Small intestine (tissue), 16 donors: ENCODE measurements at places on chromosomes 1 and 21. TPM values are rescaled to one million over a fixed set of nuclear protein-coding genes. Genes with fewer than 3 reads are reported as not detected.

UBL4B gene
- polyA plus RNA-seq = not detected

VANGL2 gene
- 20.6 TPM for polyA plus RNA-seq

CDC7 gene
- 9.4 TPM for polyA plus RNA-seq

CREG1 gene
- 67.5 TPM for polyA plus RNA-seq

FNBP1L gene
- polyA plus RNA-seq = 19.7 TPM

S100B gene
- polyA plus RNA-seq = 14.2 TPM

PLPPR4 gene
- polyA plus RNA-seq = not detected

AVPR1B gene
- polyA plus RNA-seq = 0.10 TPM

ARHGEF19 gene
- 14.0 TPM for polyA plus RNA-seq

PRMT2 gene
- polyA plus RNA-seq = 77.0 TPM

OR2T11 gene
- polyA plus RNA-seq = not detected

PPM1J gene
- 1.00 TPM for polyA plus RNA-seq

C8B gene
- polyA plus RNA-seq = 0.45 TPM

CALML6 gene
- not detected for polyA plus RNA-seq

VPS45 gene
- 25.9 TPM for polyA plus RNA-seq

RCC2 gene
- polyA plus RNA-seq = 65.6 TPM

C1orf56 gene
- 4.6 TPM for polyA plus RNA-seq

SPRR1A gene
- polyA plus RNA-seq = not detected

SPRR3 gene
- 10.3 TPM for polyA plus RNA-seq

OR2L13 gene
- 0.16 TPM for polyA plus RNA-seq

ACTL8 gene
- 0.03 TPM for polyA plus RNA-seq
